ENCODE measurements at places on chromosomes 7 and 10.

DNA sequence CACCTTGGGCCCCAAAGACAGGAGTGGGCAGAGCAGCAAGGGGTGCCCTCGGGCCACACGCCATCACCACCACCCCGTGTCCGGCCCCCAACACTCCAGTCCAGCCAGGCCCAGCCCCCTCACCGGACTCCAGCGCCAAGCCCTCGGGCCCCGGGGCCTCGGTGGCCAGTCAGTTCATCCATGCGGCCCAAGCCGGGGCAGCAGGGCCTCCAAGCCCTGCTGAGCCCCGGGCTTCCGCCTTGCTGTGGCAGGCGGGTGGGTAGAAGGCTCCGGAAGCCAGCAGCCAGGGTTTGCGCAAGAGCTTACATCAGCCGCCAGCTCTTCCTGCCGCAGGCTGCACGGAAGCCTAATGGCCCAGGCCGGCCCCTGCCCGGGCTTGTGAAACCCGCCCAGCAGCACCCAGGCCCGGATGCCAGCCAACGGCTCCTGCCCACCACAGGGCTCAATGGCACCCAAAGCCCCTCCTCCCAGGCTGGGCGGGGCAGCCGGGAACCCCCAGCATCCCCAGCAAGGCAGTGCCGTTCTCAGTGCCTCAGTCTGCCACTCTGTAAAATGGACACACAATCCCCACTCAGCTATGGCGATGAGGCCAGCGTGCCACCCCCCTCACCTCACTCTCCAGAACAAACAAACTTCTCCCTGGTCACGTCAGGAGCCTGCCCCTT is 26.5 kb downstream of the TNRC18 start:
- DNase-seq = no peak

DNA sequence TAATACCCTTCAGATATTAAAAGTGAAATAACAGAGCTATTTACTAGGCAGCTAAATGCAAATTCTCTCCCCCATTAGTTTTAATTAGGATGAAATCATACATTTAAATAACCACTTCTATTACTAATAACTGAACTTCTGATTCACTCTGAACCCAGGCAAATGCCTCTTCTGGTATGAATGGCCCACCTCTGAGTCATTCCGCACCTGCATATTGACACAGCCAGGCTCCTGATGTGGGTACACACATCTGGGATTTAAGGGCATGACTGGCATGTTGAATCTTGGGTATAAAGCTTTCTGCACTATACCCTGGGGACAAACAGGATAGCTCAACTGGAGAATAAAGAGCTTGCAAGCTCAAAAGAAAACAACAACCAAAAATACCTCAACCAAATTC is 140.9 kb downstream of the AUTS2 start:
- no peak for DNase-seq

DNA sequence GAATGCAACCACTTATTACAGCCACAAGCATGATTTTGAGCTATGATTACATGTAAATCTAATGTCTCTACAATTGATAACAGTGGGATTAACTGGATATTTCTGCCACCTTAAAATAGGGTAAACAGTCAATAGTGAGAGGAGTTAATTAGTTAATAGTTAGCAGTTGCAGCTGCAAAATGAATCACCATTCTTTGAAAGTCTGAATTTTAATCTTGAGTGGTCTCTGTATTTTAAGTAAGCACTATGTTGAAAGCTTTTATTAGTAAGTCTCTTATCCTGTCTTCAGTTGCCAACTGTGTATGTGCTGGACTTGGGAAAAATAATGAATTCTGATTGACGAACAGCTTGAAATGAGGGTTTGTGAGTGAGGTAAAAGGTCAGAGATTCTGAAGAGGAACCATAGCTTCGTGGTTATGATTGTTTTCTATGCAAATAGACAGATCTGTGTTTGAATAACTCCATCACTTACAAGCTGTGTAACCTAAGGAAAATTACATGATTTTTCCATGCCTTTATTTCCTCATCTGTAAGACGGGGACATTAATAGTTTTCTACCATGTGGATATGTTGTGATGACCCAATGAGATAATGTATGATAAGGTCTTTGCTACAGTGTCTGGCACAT is 75.2 kb downstream of the RNLS start:
- DNase-seq = no peak

DNA sequence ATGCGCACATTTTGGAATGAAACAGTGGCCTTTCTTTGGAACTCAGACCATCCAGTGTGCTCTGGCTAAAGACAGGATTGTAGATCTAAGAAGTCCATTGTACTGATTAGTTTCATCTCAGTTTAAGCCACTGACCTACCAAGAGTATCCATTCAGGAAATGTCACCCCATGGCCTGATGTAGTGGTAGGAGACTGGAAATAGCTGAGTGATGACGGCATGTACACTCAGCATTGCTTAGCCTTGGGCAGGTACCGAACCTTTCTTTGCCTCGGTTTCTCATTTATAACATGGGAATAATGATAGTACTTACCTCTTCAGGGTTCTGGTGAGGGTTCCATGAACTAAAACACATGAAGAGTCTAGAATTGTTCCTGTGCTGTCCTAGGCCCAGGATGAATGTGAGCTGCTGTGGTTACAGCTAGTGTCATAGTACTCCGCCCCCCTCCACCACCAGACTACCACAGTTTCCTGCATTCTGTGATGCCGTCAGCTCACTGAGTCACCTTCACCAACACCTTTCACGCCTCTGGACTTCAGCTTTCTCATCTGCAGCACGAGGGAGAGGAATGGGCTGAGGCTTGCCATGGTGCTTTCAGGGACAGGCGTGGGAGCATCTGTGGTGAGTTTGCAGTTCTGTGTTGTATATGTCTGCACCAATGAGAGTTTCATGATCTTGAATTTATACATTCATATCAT is 484.0 kb upstream of the GALNT17 start:
- no peak for DNase-seq

- no peak for DNase-seq
Measured at GRCh38 chr10:79052291-79053080, 16.3 kb upstream of the ZMIZ1 start.

GRCh38 chr10:124071141-124071540 is 22.3 kb downstream of the CHST15 start:
- DNase-seq = no peak

DNA sequence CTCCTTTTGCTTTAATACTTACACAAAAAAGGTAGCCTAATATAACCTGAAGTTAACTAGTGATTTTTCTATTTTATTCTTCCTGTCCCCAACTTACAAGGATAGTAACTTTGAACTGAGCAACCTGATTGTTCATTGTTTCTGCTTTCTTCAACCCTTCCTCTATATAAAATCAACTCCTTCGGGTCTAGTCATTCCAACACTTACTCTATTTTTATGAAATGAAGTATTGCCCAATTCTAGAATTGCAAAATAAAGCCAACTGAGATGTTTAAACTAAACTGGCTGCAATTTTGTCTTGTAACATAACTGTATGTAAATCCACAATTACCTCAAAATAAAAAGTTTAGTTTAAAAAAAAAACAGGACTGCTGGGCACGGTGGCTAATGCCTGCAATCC is 20.3 kb upstream of the DNA2 start:
- DNase-seq = no peak

DNA sequence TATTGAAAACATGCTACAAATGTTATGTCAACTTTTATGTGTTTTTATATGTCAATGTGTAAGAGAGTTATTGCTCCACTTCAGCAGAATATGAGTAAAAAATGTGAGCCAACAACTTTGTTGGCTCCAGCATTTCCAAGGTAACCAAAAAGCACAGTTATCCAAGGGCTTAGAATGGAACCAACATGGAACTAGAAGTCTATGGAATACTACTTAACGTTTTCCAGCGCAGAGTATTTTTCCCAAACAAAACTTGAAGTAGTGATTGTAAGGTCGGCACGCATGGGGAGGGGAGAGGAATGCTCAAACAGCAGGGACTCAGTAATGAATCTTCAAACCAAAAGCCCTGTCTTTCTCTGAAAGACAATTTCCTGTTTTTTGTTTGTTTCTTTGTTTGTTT is 45.0 kb upstream of the TSPAN13 start:
- no peak for DNase-seq

DNA sequence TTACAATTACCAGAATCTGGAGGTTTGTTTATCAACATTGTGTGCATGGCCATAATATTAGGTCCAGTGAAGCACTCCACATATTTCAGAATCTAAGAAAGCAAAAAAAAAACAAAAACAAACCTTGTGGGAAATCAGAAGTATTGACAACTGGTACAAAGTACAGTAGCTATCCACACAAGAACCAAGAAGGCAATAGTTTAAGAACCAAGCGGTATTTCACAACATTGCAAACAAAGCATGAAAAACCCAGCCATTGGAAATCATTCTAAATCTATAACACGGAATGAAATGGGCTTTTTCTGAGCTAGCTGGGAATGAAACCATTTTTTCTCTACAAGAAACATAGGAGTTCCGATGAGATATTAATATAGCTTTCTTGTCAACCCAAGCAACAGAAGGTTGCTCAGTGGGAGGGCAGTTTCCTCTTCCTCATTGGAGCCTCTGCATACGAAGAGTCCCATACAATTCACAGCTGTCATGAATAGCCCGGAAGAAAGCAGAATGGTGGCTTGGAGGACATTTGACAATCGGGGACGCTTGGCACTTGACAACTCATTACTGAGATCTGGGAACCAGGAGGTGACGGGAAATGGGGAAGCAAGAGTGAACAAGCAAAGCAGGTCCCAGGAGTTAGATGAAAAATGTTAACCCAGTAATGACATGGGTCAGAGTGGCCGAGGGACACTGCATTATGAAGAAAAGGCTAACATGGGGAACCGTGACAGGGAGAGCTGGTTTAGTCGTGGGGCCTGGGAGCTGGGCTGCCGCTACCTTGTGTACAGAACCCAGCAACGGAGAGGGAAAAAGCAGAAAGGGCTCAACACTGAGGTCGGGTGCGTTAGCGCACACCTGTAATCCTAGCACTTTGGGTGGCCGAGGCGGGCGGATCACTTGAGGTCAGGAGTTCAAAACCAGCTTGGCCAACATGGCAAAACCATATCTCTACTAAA is 7.8 kb downstream of the PHYH start:
- DNase-seq = no peak

DNA sequence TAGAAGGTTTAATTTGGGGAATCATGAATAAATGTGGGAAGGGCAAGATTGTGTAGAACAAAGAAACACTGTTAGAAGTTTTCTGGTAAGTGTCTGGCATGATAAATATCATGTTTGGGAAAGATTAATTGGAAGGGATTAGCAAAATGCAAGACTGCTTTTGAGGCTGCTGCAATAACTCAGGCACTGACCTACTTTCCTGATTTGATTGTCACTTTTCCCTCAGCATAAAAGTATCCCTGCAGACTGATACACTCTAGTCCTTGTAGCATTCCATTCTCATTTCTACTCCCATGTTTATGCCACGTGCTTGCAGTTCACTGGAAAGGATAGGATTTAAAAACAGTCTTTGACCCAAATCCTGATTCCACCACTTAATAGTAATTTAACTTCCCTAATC is 303.3 kb upstream of the SEMA3A start:
- DNase-seq = no peak

DNA sequence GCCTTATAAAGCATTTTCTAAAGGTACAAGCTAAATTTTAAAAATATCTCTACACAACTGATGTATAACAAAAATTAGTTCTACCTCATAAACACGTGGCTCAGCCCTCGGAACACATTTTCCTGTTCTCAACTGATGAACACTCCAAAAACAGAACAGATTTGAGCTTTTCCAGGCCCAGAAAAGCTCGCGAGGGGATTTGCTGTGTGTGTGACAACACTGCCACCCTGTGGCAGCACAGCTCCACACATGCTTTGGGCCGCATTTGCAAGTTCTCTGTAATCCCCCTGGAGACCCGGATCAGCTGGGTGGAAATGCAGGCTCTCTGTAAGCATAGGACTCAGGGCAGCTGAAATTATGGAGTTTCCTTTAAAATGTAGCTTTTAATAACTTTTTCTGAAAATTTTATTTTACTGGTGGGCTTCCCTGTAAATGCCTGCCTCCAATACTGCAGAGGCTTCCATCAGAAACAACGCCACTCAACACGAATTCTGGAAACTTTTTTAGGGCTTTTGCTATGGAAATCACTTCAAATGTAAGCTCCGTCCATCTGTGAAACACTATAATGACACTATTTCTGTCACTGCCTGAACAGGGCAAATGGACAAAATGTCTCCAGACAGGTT is 155.5 kb downstream of the COBL start:
- DNase-seq = peak; percentile 28

DNA sequence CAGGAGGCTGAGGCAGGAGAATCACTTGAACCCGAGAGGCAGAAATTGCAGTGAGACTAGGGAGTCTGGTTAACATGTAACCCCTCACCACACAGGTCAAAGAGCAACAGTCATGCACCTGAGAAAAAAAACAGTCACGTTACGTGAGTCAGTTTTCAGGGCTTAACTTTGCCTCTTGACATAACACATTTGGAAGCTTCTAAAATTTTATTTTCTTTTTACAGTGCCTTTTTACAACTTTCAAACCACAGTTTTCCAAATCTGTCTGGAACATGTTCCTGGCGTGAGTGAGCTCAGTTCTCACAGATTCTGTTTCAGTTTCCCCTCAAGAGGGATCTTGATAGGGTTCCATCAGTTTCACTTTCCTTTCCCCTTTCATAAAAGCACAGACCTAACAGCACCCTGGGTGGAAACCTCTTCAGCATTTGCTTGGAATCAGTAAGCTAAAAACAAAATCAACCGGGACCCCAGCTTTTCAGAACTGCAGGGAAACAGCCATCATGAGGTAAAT is 4.4 kb downstream of the IFIT3 start:
- DNase-seq = no peak

- no peak for DNase-seq
Measured at GRCh38 chr10:84574102-84574501, 245.7 kb downstream of the CCSER2 start.

DNA sequence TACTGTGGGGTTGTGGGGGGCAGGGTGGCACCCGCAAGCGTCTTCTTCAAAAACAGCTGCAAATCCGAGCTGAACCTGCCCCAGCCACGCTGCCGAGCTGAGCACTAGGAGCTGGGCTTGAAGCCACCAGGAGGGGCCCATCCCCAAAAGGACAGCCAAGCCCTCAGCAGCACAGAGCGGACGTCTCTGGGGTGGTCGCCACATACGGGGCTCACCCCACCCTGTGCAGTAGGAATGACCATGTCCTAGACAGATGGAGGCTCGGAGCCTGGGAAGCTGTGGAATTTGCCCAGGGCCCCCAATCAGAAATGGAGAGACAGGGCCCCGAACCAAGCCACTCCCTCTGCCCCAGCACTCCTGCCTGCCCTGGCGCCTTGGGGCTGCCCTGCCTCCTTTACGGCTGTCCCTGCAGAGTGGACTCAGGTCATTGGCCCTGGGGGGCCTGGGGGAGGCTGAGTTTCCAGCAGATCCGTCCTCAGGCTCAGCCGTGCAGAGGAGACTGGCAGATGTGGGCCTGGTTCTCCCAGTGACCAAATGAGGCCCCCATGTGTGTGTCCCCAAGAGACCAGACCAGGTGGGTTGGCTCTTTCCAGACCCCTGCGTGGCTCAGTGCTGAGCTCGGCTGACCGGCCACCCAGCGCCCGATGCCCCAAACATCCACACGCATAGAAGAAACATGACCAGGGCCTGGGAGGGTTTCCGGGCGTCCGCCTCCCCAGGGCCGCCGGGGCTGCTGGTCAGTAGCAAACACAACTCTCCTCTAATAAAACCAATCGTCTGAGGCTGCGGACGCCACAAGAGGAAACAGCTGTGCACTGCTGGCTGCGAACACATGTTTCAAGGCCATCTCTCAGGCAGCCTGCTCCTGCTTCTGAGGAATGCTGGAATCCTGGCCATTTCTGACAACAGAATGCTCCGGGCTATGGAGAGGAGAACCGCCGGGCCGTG is 54.9 kb downstream of the PDGFA start:
- no peak for DNase-seq

GRCh38 chr7:81886211-81886764 is 116.4 kb upstream of the HGF start:
- no peak for DNase-seq
